ENCODE measurements at places on chromosomes 11 and 22.

DNA sequence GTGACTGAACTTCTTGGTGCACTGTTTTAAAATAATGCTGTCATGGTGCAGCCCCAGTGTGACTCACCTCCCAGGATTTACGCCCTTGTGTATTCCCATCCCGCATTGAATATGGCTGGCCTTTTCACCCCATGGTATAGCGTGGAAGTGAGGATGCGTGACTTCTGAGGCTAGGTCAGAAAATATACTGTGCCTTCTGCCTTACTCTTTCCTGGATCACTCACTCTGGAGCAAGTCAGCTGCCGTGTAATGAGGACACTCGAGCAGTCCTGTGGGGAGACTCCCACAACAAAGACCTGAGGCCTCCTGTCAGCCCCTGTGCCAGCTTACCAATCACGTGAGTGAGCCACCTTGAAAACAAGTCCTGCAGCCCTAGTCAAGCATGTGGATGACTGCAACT is 471.9 kb upstream of the KIRREL3 start:
- no peak for DNase-seq

DNA sequence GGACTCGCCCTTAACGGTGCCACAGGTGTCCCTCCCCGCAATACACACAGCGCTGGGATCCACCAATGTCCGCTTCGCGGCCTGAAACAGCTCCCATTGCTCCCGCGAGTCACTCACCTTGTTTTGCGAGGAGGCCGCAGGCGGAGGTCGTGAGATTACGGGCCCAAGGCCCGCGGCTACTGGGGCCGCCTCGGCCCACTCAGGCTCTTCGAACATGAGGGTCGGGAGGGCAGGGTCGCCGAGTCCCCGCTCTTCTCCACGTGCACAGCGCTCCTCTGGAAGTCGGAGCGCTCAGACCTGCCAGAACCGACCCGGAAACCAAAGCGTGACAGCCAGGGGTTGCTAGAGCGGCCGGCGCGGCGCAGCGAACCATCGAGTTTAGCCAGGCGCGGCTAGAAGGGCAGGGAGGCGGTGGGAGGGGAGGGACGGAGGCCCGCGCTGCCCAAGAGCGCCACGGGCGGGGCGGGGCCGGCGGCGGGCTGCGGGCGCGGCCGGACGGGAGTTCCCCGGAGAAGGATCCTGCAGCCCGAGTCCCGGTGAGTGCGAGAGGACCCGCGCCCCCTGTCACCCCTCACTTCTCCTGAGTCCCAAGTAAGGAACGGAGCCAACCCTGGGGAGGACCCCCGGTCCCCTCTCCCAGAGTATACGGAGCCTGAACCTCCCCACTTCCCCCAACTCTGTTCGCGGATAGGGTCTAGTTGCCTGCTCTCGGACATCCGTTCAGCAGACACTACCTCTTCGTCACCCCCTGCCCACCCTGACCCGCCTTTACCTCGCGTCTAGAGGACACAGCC is at the start of the genes ILK and RRP8:
ILK (plus strand) TSS at position 488 of the 794 bp plus-strand sequence. CDS start 498 bp downstream, outside the sequence.
RRP8 (minus strand) TSS at position 330 of the 794 bp plus-strand sequence; CDS start at position 216, 114 bp downstream.
- DNase-seq: peak; percentile 77

GRCh38 chr22:47452184-47452583 is 689.7 kb downstream of the TBC1D22A start:
- DNase-seq: no peak

GRCh38 chr11:26134053-26134452 is 197.9 kb upstream of the ANO3 start:
- no peak for DNase-seq

DNA sequence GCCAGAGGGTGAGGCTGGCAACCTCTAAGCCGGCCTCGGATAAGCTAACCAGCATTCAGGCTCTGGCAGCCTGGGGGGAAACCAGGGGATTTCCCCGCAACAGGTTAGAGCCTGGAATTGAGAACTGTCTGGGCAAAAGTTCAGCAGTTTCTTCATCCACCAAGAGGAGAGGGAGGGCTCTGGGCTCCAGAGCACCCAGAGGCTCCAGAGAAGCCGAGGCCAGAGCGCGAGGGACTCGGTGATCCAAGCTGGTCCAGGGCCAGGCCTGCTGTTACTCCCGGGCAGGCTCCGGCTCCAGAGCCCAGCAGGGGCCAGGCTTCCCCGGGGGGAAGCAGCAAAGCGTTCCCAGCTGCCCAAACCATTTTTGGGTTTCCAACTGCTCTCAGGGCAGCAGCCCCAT is 13.3 kb upstream of the SH3BP1 start:
- no peak for DNase-seq

- DNase-seq: no peak
Measured at GRCh38 chr11:1233351-1234053, 10.6 kb downstream of the MUC5B start.

- no peak for DNase-seq
Measured at GRCh38 chr22:17232406-17232805, 13.2 kb upstream of the ADA2 start.

DNA sequence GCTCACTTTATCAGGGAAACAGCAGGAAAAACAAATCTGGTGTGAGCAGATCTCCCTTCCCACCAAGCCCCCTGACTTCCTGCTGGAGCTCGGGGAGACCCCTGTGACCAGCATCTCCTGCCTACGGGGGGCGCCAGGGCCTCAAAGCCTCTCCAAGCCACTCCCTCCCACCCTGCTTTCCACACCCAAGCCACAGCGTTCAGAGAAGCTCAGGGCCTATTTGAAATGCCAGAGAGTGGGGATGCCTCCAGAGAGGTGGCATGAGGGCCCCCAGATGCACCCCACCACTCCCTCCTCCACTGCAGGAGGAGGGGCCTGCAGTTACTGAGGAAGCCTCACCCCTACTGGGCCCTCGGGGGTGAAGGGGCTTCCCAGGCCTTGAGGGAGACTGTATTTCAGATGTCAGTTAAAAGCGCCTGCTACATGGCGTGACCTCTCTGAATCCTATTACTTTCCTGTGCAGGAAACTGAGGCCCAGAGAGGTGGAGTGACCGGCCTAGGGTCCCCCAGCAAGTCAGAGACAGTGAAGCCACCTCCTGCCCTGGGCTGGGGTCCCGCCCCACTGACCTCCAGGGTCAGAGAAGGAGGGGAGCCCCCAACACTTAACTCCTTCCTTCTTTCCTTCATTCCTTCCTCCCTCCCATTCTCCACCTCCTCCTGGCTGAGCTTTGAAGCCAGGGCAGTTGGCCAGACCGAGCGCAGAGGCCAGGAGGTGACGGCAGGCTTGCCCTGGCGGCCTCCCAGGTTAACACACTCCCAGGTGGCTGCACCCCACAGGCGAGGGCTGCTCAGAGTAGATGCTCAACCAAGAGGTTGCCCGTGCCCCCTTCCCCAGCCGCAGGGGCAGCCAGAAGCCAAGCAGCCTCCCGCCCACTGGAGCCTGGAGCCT is 6.0 kb upstream of the CDKN1C start:
- DNase-seq: no peak

DNA sequence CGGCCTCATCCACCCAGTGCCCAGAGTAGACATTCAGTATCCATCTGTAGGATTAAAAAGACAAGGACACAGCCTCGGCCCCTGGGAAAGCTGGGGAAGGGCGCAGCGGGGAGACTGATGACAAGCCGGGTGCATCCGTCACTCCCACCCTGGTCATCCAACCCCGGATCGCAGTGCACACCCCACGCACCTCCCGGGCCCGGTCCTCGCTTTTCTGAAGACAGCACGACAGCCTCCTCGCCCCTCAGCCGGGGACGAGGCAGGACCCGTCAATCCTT is 1.1 kb downstream of the FCHSD2 start:
- no peak for DNase-seq

- no peak for DNase-seq
Measured at GRCh38 chr11:103680826-103681225, 355.6 kb upstream of the DDI1 start.

Measured in naive B cell (primary cell).